ENCODE measurements at places on chromosomes 2 and 18.

GRCh38 chr2:2501454-2502200, 170.6 kb upstream of the MYT1L start:
- no peak for DNase-seq

GRCh38 chr2:108825736-108826135, 39.2 kb downstream of the CCDC138 start:
- DNase-seq = no peak

DNA sequence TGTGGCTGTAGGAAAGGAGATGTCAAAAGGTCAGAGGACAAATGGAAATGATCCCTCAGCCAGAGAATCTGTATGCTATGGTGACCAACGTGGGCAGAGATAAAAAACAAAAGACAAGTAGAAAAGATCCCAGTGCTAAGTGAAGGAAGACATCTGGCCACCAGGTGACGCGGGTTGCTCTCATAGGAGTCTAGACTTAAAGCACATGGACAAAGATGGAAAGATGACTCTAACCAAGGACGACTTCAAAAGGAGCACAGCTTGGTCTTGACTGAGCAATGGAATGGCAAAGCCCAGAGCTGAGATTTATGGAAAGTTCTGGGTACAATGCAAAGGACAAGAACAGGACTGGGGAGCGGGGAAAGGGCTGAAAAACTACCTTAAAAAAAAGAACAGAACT, 96.8 kb downstream of the CLIP4 start:
- DNase-seq = no peak

DNA sequence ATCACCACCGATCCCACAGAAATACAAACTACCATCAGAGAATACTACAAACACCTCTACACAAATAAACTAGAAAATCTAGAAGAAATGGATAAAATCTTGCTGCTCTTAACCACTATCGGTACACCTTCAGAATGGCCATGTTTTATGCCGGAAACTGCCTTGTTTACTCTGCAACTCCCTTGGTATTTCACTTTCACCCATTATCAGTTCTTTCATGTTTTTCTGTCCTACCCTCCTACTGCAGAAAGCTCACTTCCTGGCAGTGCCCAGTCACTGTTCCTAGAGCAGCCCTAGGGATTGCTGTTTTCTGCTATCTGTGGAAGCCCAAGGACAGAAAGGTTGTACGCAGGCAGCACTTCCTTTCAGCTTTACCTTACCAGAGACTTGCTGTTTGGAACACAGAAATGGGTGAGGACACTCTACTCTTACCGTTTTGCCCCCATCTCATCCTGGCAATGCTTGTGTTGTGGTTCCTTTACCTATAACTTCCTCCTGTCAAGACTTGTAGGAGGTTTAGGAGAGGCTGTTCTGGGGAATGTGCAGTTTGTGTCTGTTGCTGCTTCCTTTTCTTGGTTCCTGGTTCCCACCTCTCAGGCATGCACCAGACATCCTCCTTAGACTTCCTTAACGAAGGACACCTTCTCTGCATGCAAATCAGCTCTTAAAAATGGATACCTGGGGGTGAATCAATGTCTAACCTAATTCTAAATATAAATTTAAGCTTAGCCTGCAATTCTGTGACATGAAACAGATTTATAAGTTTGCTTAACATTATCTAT, 394.4 kb downstream of the SPAG16 start:
- DNase-seq = no peak

DNA sequence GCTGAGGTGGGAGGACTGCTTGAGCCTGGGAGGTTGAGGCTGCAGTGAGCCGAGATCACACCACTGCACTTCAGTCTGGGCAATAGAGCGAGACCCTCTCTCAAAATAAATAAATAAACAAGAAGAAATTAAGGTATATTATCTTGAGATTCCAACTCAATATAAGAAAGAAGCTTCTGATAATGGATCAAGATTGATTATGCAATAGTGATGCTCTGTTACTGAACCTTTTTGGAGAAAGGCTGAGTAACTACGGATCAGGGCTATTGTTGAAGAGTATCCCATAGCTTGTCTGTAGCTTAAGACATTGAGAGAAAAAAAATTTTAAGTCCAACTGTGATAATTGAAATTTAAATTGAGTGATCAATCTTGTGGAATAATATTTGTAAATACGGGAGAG, 17.7 kb downstream of the GULP1 start:
- DNase-seq = no peak

DNA sequence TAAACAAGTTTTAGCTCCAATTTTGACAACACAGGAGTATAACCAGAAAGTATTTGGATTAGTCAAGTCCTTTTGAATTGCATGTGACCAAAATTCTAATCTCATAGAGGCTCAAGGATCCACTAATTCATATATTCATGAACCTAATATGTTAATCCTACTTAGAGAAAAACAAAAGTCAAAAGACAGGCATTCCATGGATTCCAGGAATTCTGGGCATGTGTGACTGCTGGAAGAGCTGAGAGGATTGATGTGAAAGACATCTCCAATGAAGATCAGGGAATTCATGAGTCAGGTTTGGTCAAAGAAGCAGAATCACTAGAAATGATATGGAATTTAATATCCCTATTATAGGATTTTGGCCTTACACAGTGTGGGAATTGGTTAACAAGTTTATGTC, 1494.6 kb upstream of the DDX18 start:
- DNase-seq = no peak

GRCh38 chr2:128425731-128426620, 107.3 kb upstream of the HS6ST1 start:
- DNase-seq = no peak

DNA sequence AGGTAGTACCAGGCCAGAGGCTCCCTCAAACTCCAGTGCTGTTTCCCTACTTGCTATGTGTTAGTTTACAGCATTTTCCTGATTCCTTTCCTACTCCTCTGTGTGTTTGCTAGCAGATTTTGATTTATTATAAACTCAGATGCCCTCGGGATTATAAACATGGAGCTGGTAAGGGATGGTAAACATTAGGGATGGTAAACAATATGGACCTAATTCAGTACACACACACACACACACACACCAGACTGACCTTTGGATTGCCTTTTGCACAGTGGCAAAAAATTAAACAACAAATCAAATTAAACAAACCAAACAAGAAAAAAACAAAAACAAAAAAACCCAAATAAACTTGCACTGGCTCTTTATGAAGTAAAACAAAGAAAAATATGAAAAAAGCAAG, 55.4 kb upstream of the ACVR1 start:
- no peak for DNase-seq

DNA sequence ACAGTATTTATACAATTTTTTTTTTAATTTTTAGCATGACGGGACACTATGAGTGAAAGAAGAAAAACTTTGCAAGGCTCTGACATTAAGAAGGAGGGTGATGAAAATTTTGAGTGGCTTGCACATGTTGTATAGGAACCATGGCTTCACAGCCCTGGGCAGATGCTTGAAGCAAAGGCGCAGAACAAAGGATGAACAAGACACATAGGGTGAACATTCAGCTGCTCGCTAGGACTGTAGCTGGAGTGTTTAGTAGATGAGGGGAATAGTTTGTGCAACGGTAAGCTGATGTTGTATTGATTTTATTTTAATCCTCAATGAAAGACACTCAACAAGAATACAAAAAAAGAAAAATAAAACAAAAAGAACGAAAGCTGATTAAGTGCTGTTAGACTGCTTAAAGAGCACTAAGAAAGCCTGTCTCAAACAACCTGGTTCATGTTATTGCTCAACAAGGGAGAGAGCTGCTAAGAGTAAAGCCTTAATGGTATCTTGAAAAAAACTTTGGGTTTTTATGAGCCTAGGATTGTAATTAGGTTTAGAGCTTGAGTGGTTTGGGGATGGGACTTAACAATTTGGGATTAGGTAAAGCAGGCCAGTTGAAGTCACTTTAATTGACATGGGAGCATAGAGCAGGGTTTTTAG, 41.2 kb upstream of the GCFC2 start:
- DNase-seq = no peak

GRCh38 chr2:86295066-86295465, 42.4 kb downstream of the REEP1 start:
- DNase-seq = no peak

- DNase-seq = no peak
Observed at GRCh38 chr2:144091622-144092021, 428.3 kb downstream of the ZEB2 start.

DNA sequence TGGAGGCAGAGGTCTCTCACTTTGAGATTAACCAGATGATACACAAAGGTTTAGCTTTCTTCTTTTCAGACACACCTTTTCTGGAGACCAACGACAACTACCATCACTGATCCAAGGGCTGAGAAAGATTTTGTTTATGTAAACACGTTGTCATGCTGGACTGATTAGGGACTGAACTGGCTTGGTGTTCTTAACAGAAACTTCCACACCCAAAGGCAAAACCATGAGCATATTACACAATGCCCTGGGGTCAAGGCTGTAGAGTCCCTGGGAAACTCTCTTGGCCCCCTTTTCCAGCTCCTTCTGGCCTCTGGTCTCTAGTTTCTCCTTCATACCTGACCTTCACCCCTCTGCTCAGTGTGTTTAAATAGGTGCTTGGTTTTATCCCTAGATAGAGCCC, 447.0 kb upstream of the TCF4 start:
- no peak for DNase-seq

All from stimulated activated CD8-positive, alpha-beta memory T cell treated with anti-CD3 and anti-CD28 coated beads, Interleukin-7, amount 100 ng/mL, for 1 hour (primary cell).